D721Med (cell line): ENCODE measurements at places on chromosomes 7 and 10.

DNA sequence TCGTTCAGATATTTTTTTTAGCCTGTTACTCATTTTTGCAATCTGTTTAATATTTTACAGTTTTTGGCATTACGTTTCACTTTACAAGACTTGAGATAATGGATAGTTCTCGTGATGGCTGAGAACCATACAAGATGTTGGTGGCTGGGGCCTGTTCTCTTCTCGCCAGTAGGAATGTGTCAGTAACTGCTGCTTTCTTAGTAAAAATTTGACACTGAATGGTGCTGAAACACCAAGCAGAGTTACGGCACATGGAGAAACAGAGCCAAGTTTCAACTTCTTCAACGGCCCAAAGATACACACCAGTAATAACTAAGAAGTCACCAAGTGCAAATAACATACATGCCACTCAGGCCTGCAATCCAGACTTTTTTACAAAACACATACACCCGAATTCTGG is 130.4 kb downstream of the NRP1 start:
- DNase-seq: no peak

DNA sequence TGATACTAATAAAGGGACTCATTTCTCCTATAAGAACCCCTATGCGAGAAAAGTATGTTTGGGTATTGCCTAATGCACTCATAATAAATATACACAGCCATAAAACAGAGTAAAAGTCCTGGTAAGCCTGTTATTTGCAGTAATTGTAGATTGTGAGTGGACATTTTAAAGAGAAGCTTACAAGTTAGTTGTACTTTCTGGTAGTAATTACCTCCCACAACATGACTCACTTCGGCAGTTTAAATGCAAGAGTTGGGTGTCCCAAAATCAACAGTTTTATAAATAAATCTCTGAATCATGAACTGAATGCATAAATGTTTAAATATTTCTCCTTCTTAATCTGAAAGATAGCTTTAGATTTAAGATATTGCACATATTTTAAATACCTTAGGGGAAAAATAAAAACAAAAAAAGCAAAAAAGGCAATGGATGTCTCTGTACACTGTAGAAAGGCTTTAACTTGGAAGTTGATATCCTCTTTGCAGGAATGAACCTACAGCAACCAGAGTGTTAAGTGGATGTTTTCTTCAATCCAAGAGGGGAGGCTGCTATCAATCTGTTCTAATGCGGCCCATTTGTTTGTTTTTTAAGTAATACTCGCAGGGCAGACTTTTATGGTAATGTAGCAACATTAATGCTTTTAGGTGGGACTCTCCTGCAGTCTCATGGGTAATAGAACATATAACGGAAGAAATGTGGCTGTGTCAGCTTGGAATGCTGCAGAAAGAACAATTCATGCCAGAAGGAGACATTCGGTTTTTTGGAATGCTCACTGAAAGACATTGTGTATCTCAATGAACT is 57.3 kb upstream of the ZEB1 start:
- DNase-seq: no peak

GRCh38 chr7:105816954-105817615 is 59.3 kb downstream of the ATXN7L1 start:
- no peak for DNase-seq

DNA sequence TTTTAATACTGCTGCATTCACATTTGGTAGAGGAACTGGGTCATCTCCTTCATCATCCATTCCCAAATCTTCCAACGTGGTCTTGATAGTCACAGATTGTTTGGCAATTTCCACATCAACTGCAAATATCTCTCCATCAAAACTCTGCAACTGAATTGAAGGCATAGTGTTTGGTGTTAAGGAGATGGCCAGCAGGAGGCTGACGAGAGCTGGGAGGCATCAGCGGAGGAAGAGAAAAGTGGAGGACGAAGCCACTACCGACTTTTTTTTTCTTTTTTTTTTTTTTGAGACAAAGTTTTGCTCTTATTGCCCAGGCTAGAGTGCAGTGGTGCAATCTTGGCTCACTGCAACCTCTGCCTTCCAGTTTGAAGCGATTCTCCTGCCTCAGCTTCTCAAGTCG is 205.0 kb upstream of the KCTD7 start:
- no peak for DNase-seq

GRCh38 chr7:102289057-102289456 is 2.4 kb downstream of the SH2B2 start:
- DNase-seq: no peak
